NCI-H1436 (cell line): ENCODE measurements at places on chromosomes 12 and 14.

DNA sequence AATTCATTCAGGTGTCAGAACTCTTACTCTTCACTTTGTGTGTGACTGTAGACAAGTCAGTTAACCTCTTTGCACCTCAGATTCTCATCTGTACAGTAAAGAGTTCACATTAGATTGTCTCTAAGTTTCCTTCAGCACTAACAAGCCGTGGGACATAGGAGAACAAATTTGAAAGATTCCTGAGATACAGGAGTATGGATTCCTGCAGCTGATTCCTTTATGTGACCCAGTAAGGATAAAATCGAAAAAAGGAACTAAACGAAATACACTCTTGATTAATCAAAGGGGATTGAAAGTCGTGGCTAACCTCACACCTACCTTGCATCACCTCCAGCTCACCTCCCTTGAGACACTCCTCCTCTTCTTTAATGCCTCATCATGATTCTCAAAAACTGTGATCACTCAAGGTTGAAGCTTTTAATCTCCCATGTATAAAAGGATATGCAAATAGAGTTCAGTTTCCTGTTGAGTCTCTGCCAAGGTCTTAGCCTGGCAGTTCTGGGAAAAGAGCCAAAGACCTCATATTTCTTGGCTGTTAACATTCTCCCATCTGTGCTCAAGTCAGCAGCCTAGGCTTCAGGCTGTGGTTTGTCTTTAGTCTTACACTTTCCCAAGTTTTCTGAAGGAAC lies 156.6 kb downstream of the DAD1 start:
- no peak for DNase-seq

- DNase-seq, result no peak
These were observed 398.8 kb downstream of the C12orf75 start for GRCh38 chr12:105729181-105729771.

GRCh38 chr14:101442451-101442850 lies 118.8 kb upstream of the DIO3 start:
- DNase-seq, result no peak

DNA sequence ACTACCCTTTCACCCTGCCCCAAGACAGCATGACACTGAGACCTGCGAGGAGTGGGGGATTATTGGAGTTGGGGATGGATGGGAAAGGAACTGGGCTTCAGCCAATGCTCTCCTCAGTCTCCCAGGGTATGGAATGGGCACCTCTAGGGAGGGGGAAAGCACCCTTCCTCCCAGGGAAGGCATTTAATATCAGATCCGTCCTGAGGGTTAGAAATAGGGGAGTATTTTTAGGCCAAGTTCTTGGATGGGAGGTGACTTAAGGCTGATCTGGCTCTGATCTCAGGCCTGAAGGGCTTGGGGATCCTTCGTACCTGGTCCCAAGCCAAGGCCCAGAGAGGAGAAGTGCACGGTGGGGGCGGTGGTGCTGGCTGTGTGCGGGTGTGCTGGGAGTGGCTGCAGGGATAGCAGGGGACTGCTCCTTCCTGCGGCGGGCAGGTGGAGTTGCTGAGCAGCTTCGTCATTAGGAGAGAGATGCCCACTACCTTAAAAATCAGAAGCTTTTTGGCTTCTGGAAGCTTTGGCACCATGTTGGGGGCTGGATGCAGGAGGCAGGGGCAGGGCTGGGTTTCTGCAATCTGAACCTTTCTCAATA lies 7.0 kb upstream of the CEBPE start:
- DNase-seq, result no peak

DNA sequence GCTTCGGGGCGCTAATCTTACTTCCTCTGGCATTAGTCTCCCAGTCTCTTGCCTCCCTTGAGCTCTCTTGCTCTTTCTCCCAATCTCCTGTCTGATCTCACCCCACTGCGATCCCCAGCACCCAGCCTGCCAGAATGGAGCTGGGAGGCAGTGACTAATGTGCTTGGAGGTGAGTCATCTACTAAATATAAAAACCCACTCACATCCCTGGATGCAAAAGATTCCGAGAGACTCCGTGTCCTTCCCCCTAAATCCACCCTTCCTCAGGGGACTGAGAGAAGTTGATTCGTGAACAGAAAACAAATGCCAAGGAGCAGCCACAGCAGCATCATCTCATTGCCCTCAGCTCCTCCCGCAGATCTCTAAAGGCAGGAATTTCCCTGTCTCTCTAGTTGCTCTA lies 45.7 kb upstream of the KCNA5 start:
- no peak for DNase-seq

DNA sequence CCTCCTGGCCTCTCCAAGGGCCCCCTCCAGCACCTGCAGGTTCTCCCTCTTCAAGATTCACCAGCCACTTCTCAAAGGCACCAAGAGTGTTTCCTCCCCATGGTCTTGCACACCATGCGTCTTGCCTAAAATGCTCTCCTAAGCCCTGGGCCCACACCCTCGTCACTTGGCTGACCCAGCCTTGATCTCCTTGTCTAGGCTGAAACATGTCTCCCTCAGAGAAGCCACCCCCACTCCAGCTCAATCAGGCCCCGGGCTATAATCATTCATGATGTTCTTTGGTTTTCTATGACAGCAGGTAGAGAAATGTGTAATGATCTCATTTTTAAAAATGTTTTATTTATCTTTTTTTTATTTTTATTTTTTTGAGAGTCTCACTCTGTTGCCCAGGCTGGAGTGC lies 88.1 kb downstream of the EFCAB11 start:
- DNase-seq, result no peak

DNA sequence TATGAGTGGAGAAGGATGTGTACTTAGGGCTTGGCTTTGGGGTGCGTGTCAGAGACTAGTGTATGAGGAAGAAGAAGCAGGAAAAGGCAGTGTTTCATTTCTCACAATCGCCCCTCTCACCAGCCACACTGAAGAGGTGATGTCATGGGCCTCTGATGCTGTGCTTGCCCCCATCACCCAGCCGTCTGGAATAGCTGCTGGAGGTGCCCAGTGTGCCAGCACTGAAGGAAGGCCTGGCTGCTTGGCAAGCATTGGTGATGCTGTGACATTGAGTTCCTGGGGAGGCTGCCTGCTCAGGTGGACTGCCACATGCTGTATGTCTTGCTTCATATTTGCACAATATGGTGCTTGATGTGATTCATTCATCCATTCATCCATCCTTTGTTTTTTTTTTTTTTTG lies 56.2 kb downstream of the CRADD start:
- no peak for DNase-seq

DNA sequence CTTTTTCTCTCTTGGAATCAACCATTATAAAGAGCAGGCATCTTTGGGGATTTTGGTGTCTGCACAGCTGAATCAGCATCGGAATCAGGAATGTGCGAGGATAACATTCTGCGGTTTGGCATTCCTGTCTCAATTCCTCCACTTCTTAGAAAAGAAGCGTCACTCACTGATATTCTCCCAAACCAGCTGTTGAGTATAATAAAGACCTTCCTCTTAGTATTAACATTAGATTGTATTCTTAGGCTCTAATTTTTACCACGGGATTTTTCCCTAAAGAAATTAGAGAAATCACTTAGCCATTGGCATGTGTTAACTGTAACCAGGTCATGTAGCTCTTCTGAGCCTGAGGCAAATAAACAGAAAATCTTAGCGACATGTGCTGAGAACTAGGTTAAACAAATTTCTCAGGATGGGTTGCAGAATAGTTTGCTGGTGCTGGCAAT lies 128.7 kb downstream of the TMX1 start:
- no peak for DNase-seq

- DNase-seq, result no peak
These were observed 175.8 kb upstream of the ATP2B1 start for GRCh38 chr12:89884416-89884898.

DNA sequence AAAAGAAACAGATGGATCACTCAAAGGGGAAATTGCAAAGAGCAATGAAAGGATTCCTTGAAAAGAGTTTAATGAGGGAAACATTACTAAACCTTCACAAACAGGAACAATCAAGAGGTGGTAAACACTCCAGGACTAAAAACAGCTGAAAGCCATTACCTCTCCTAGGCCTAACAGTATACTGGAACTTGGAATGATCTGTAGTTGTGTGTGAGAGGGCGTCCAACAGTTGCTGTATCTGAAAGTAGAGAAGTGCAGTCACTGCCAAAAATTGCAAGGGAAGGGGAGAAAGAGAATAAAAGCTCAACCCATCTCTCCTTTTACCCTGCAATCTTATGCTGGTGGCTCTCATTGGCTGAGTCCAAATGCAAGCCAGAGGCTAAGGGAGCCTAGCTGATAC lies 17.0 kb upstream of the MIS18BP1 start:
- DNase-seq, result no peak

DNA sequence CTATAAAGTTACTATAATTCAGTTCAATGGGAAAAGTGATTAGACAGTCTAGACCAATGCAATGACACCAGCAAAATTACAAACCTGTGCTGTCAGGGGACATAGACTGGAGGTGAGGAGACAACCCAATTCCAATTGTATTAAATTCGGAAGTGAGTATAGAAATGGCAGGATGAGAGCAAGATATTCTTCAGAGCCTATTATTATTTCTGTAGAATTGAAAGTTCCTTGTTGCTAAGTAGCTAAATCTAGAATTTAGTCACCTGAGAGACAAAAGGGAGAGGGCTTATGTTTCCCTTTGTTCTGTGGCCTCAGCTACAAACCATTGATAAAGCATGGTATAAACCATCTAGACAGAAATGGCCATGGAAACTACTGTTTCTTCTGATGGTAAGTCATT lies at the start of gene ADAM21:
ADAM21 (plus strand) TSS at position 301 of the 400 bp plus-strand sequence. CDS start 5,326 bp downstream, outside the sequence.
- no peak for DNase-seq

GRCh38 chr12:66688846-66689439 lies 10.1 kb upstream of the GRIP1 start:
- DNase-seq, result peak; percentile 56

GRCh38 chr12:57223191-57224165 lies 6.0 kb upstream of the SHMT2 start:
- no peak for DNase-seq

DNA sequence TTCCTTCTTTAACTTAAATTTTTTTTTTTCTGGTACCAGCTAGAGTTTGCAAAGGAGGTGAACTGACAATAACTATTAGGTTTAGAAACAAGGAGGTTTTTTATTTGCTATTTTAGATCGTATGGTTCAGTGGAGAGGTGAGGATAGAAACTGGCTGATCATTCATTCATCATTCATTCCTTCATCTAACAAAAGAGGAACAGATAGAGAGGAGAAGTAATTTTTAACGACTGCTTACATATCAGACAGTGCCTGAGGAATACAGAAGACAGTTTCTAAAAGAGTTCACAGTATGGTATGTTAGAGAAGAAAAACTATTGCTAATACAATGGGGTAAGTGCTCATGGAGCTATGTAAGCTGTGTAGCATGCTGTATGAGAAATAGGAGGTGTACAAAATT lies 111.1 kb downstream of the ERC1 start:
- no peak for DNase-seq

GRCh38 chr12:94202245-94203180 lies 54.1 kb downstream of the PLXNC1 start:
- DNase-seq, result no peak

- no peak for DNase-seq
These were observed 76.1 kb downstream of the SLC24A4 start for GRCh38 chr14:92398888-92399636.

- no peak for DNase-seq
These were observed 24.5 kb downstream of the LMO3 start for GRCh38 chr12:16581416-16581815.

DNA sequence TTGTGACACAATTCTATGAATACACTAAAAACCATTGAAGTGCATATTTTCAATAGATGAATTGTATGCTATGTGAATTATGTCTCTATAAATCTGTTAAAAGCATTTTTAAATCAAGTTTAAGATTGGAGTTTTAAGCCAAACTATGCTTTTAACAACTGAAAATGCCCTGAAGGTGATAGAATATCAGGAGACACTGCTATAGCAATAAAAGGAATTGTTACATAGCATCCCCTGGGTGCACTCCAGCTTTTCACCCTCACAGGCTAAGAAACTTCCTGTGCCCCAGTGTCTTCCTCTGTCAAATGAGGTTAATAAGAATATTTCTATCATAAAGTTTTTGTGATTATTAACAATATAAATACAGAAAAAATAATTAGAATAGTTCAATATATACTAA lies 472.7 kb upstream of the TMPO start:
- DNase-seq, result no peak

GRCh38 chr12:622416-622815 lies 40.8 kb downstream of the NINJ2 start:
- DNase-seq, result no peak

GRCh38 chr12:59087691-59088090 lies 167.4 kb upstream of the LRIG3 start:
- no peak for DNase-seq

DNA sequence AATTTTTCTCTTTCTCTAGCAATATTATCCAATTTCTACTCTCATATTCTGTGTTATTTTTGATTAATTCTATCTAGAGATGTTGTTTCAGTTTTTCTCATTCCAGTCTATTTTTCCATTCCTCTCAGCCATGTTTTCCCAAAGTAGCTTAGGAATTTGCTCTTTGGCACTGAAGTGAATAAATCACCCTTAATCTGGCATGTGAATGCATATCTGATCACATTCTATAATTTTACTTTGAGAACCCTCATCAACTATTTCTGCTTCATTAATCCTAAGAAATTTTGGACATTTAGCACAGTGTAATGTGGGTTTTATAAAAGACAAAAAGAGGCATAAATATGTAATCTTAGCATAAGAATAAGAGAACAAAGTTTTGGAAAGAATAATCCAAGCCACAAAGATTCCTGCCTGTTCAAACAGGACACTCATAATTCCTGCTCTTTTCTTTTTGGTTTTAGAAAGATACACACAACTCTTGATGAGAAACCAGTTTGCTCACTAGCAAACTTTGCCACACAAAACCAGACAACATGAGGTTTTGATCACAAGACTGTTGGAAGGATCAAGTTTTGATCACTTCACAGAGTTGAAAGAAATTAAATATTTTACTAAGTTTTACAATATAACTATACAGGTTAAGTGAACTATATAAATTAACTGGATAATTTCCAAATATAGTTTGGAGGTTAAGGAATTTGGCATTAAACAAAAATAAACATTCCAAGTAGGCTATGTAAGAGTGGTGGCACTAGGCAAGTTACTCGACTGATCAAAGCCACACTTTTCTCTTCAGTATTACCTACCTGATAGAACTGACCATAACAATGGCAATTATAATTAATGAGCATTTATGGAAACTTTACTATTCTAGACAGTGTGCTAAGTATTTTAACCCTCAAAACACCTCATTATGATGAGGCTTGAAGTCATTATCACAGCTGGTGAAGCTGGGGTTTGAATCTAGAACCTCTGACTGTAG lies 226.6 kb upstream of the TMTC1 start:
- no peak for DNase-seq

- no peak for DNase-seq
These were observed 208.2 kb downstream of the DAD1 start for GRCh38 chr14:22380571-22381407.

DNA sequence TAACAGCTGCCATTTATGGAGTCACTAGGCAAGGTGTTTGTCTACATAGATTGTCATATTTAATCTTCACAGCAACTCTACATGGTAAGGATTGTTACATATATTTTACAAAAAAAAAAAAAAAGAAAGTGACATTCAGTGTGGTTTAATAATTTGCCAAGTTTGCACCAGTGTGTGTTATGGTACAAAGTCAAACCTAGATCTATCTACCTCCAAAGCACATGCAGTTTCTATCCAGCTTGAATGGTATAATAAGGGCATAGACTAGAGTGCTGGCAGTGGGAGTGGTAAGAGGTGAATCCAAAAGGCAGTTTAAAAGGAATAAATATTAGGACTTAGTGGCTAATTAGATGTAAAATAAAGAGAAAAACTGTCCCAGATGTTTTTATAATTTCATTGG lies 66.2 kb upstream of the PCNX4 start:
- DNase-seq, result no peak

- DNase-seq, result no peak
These were observed 167.2 kb downstream of the ETNK1 start for GRCh38 chr12:22792138-22792537.

GRCh38 chr12:103036581-103037214 lies 79.2 kb downstream of the ASCL1 start:
- no peak for DNase-seq
